EH (cell line): ENCODE measurements at places on chromosomes 12 and 14.

DNA sequence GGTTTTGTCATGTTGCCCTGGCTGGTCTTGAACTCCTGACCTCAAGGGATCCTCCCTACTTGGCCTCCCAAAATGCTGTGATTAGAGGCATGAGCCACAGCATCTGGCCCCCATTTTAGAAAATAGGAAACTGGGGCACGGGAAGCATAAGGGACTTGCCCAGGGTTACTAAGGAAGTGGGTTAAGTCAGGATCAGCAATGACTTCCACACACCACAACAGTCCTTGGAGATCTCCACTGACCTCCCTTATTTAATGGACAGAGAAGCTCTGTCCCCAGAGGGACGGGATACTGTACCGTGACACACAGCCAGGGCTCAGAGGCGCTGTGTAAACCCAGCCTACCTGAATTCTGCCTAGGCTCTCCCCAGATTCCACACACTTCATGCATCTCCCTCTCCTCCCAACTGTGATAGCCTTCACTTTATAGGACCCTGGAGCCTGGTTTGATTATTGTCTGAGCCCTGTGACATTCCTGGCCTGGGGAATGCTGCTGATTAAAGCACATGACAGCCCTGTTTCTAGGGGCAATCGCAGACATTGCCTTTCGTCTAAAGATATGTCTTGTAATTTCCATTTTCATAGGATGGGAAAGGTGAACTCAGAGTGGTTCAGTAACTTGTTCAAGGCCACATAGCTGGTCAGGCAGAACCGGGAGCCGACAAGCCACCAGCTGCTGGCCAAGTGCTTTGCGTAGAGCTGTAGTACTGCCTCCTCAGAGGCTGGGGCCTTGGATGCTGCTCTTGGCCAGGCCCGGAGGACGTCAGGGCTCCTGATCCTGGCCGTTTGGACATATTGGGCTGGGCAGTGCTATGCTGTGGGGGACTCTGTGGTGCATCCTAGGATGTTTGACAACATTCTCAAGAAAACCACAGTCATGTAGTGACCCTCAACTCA, 20.8 kb downstream of the SERPINA1 start:
- no peak for DNase-seq

- DNase-seq, result peak; percentile 76
Observed at GRCh38 chr14:90177539-90178189, 78.7 kb upstream of the PSMC1 start.

- no peak for DNase-seq
Observed at GRCh38 chr14:33545696-33546095, 405.2 kb downstream of the EGLN3 start.

DNA sequence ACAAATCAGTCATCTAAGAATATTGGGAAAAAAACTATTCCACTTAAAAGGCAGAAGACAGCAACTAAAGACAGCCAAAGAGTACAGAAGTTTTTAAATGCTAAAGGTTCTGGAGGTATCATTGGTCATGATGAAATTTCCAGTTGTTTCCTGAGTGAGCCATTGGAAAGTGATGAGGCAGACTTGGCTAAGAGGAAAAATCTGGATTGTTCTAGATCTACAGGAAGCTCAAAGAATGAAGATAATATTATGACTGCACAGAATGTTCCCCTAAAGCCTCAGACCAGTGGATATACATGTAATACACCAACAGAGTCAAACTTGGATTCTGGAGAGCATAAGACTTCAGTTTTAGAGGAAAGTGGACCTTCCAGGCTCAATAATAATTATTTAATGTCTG, 22.8 kb downstream of the GALNT4 start:
- DNase-seq, result no peak

DNA sequence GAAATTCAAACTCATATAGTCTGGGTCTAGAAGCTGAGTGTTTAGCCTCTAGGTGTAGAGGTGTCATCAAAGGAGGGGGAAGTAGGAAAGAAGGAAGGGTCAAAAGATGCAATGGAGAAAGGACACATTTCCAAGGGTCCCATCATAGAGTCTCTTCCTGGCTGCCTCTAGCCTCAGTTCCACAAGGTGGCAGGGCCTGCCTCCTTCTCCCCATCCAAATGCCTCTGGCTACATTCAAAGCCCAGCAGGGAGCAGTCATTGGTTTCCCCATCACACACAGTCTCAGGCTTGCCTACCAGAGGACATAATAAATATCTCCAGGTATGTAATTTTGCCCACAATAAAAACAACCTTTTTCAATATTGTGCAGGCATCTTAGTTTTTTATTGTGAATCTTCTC, 2.1 kb upstream of the CCT2 start:
- peak; percentile 16 for DNase-seq

GRCh38 chr12:41972196-41972595, 172.5 kb downstream of the GXYLT1 start:
- DNase-seq, result no peak

DNA sequence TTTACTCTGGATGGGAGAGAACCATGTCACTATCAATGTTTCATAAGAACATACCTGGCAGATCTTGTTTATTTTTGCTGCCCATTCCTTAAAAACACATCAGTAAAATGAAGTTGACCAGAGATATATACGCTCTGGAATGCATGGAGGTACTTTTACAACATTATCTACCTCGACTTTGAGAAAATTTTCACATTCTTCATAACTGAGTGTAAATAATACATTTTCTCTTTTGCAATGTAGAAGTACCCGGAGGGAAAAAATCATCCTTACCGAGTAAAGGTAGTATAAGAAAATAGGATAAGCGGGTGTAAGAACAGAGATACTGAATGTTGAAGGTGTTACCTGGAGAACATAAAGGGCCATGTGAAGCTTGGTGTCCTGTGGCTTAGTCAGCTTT, 80.7 kb downstream of the TMEM116 start:
- DNase-seq, result no peak

- DNase-seq, result no peak
Observed at GRCh38 chr12:82954064-82954463, 267.4 kb downstream of the TMTC2 start.

DNA sequence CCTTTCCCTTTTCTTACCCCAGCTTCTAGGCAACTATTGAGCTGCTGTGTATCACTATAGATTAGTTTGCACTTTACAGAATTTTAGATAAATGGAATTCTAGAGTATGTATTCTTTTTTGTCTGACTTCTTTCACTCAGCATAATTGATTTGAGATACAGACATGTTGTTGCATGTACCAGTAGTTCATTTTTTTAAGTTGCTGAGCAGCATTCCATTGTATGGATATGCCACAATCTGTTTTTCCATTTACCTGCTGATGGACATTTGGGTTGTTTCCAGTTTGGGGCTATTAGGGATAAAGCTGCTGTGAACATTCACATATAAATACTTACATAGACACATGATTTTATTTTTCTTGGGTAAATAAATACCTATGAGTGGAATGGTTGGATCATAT, 135.7 kb downstream of the IGF1 start:
- DNase-seq, result no peak

DNA sequence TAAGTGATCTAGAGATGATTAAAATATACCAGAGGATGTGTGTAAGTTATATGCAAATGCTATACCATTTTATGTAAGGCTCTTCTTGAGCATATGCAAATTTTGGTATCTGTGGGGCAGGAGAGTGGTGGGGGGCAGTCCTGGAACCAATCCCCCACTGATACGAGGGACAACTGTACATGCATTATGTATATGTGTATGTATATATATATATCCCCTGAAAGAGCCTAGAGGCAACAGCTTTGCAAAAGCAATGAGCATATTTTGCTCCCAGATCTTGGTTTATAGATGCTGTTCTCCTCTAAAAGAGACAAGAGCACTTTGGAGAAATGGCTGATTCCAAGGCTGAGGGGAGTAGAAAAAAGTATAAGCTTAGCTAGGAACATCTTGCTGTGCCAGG, 12.4 kb upstream of the SLC25A3 start:
- DNase-seq, result no peak

DNA sequence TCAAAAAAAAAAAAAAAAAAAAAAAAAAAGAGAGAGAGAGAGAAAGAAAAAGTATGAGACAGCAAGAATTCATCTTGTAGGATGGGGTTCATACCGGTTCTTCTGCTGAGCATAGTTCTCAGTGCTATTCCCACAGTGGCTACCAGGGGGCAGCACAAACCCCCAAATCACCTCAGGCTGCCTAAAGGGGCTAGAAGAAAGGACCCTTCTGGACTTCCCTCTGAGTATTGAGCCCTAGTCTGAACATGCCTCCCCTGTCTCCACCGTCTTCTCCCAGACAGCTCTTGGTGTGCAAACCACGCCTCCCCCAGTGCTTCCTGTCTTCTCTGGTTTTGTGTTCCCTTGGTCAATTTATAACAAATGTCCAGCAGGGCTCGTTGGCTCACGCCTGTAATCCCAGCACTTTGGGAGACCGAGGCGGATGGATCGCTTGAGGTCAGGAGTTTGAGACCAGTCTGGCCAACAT, 31.3 kb upstream of the SMUG1 start:
- DNase-seq, result peak; percentile 84

GRCh38 chr14:104865631-104866441, 768 bp downstream of the CEP170B start:
- peak; percentile 86 for DNase-seq

GRCh38 chr12:118544569-118544968, 168.2 kb downstream of the SUDS3 start:
- DNase-seq, result peak; percentile 80

DNA sequence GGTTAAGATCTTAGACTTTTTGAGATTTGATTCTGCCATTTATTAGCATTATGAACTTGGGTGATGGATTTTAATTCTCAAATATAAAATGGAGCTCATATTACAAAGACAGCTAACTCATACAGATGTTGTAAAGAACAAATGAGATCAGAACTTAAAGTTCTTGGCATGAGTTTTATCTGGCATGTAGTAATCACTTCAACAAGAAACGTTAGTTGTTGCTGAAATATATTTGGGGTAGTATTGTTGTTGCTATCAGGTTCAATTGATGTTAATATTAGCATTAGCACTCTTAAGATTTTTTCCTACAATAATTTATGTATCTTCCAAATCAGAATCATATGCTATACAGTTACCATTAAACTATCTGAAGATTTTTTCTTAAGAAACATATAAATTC, 71.0 kb downstream of the SLC6A15 start:
- DNase-seq, result no peak

GRCh38 chr14:85233756-85234155, 296.2 kb upstream of the FLRT2 start:
- peak; percentile 54 for DNase-seq

DNA sequence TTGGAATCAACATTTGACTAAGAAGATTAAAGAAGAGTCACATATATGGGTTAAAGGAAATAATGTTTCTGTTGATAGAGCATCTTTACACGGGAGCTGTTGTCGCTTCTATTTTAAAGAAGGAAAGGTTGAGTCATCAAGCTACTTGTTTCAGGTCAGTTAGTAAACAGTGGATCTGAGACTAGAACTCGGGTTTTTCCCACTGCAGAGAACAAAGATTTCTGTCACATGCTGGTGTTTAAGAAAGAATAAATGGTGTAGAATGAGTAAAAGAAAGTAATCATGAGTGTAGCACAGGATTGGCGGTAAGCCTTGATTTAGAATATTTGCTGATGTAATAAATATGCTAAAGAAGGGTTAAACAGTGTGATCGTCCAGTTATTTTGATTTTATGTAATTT, 455.5 kb downstream of the AEBP2 start:
- DNase-seq, result no peak

DNA sequence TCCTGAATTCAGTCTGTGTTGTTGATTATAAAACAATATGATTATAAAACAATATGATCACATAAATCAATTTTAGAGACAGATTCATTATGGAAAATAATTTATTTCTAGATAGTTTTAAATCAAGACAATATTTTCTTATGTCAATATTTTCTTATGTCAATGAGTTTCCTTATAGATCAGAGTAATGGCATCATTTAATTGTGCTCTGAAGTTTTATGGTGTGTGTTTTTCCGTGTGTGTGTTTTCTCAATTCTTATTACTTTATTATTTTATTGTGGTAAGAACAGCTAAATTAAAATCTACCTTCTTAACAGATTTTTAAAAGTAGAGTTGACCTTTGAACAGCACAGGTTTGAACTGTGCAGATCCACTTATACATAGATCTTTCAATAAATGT, 105.3 kb upstream of the SLCO1B1 start:
- no peak for DNase-seq

GRCh38 chr14:53942970-53943750, 13.5 kb downstream of the BMP4 start:
- DNase-seq, result no peak

- DNase-seq, result no peak
Observed at GRCh38 chr12:6095269-6095668, 29.2 kb downstream of the VWF start.

DNA sequence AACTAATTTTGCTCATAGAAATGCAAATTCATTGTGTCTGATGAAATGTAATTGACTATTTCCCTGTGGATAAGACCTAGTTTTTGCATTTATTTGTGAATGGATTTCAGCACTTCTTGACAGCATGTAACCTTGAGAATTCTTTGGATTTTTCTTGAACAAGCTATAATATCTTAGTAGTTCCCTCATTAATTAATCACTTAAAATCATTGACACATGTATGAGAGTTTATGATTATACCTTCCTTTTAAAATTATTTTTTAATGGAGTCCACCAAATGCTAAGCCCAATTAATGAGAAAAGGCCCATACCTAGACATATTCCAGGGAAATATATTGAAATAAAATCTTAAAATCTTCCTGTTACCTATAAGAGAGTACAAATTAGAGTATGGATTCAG, 16.8 kb downstream of the GLIPR1L2 start:
- no peak for DNase-seq

- DNase-seq, result no peak
Observed at GRCh38 chr12:18267427-18268099, 6.2 kb downstream of the PIK3C2G start.

- DNase-seq, result no peak
Observed at GRCh38 chr14:61330511-61330910, 9.1 kb downstream of the PRKCH start.

- no peak for DNase-seq
Observed at GRCh38 chr12:104665296-104665695, 208.5 kb downstream of the CHST11 start.

- no peak for DNase-seq
Observed at GRCh38 chr14:54672688-54673087, 105.8 kb downstream of the SAMD4A start.

DNA sequence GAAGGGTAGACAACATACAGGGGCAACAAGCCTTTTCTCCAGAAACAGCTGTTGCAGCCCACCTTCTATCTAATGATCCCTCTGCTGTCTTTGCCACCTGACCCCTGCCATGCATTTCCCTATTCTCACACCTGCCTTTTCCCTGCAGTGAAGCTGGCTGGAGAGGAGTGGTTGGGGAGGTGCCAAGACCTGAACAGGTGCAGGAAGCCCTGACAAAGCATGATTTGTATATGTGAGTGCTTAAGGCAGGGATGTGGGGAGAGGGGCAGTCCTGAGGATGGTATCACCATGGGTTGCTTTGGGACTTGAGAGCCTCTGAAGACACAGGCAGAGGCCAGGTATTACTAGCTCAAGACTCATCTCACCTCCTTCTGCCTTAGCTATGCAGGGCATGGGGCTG, 2.9 kb upstream of the PFDN5 start:
- DNase-seq, result no peak

- no peak for DNase-seq
Observed at GRCh38 chr14:72439707-72440106, 454.2 kb downstream of the DPF3 start.

GRCh38 chr14:50085570-50086320, 30.6 kb downstream of the VCPKMT start:
- peak; percentile 92 for DNase-seq

- DNase-seq, result no peak
Observed at GRCh38 chr12:5402009-5402935, 29.6 kb upstream of the NTF3 start.

GRCh38 chr14:36430169-36430568, 89.9 kb downstream of the NKX2-1 start:
- DNase-seq, result no peak

- DNase-seq, result peak; percentile 91
Observed at GRCh38 chr12:76878899-76879709, at the start of gene CSRP2. Gene CSRP2 (minus strand): TSS chr12:76879019. CDS start chr12:76866260, 12,759 bp downstream.
